ENCODE measurements at places on chromosomes 7 and 10. TPM values are rescaled to one million over a fixed set of nuclear protein-coding genes. Genes with fewer than 3 reads are reported as not detected.

- no peaks in the 10 kb centered on the region for H3K36me3 ChIP-seq
- no peak overlapping the region for H3K27ac ChIP-seq
- no peak for DNase-seq
- no peaks in the 10 kb centered on the region for H3K4me1 ChIP-seq
- no peak overlapping the region for H3K4me3 ChIP-seq
These were observed 715.5 kb upstream of the GALNT17 start for GRCh38 chr7:70416347-70416985.

- H3K36me3 ChIP-seq = no peaks in the 10 kb centered on the region
- no peak overlapping the region for H3K27ac ChIP-seq
- no peak for DNase-seq
These were observed 193.6 kb downstream of the JCAD start for GRCh38 chr10:29865700-29866355.

DNA sequence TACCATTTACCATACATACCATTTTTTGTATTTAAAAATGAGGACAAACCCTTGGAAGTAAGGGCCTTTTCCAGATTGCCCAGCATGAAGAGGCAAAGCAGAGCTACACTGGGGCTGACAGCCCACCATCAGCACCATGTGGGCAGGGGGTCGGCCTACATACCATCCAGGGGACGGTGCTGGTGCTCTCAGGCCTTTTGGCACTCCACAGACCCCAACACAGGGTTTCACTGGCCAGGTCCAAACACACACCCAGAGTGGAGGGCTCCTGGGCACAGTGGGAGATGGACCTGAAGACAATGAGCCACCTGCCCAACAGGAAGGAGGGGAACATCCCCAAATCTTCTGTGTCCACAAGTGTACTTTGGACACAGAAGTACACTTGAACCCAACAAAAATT lies 69.2 kb upstream of the CAMK2B start:
- H3K27me3 ChIP-seq = no peaks in the 10 kb centered on the region
- no peaks in the 10 kb centered on the region for H3K4me1 ChIP-seq
- no peak overlapping the region for H3K4me3 ChIP-seq
- H3K36me3 ChIP-seq = no peaks in the 10 kb centered on the region
- H3K27ac ChIP-seq = no peak overlapping the region

DNA sequence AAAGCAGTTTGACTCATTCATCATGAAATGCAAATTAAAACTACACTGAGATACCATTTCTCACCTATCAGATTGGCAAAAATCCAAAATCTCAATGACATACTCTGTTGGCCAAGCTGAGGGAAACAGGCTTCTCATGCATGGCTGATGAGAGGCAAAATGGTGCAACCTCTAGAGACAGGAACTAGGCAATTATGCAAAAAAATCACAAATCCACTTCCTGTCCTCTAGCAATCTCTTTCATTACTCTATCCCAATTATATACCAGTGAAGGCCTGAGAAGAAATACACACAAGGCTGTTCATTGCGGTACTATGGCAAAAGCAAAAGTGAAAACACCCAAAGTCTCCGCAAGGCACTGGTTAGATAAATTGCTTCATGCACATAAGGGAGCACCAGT lies 25.9 kb upstream of the PTPRN2 start:
- peaks cover 9% of the 10 kb centered on the region for H3K4me1 ChIP-seq
- no peaks in the 10 kb centered on the region for H3K27me3 ChIP-seq
- H3K4me3 ChIP-seq = no peak overlapping the region
- no peak for DNase-seq

GRCh38 chr10:71274901-71275796 lies 43.9 kb upstream of the SLC29A3 start:
- H3K27ac ChIP-seq = no peak overlapping the region
- no peak overlapping the region for H3K4me3 ChIP-seq
- peaks cover 5% of the 10 kb centered on the region for H3K4me1 ChIP-seq
- no peaks in the 10 kb centered on the region for H3K27me3 ChIP-seq

The CLEC5A gene
- total RNA-seq = not detected

The MOGAT3 gene
- total RNA-seq = not detected

The STAG3 gene
- 20.2 TPM for total RNA-seq

Measured in activated CD8-positive, alpha-beta memory T cell treated with anti-CD3 and anti-CD28 coated beads, Interleukin-2, amount 10 ng/mL, durations not matched to agents 7 days and 5 days (primary cell).